Islet precursor cell (in vitro differentiated cells): ENCODE measurements at places on chromosomes 12 and 14.

DNA sequence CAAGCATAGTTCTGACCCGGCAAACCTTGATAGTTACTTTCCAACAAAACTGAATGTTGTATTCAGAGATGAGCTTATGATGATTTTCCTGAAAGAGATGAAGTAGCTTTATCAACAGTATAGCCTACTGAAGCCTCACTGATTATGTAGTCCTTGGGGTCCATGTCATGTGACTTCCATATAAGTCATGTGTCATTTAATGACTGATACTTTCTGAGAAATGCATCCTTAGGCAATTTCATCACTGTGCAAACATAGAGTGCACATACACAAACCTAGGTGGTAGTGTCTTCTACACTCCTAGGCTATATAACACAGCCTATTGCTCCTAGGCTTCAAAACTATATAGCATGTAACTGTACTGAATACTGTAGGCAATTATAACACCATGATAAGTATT lies 28.5 kb upstream of the TUBA1C start:
- no peak for DNase-seq

DNA sequence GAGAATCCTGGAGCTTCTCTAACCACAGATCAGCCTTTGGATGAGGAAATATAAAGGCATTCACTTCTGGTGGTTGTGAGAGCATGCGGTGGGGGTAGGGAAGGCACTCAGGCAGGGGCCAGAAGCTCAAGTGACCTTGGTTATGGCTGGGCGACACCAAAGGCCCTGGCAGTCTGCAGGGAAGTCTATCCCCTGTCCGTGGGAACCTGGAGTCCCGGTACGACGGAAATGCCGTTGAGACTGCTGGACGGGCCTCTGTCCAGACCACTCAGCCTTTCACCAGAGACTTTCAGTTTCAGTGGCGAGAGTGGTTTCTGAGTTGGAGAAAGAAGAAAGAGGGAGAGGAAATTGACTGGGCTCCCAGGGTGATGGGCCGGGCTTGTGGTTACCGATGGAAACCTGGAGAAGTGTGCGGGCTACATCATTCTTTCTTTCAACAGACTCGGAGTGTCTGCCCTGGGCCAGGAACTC lies 20.9 kb downstream of the ISCA2 start:
- DNase-seq: peak; percentile 69

- no peak for DNase-seq
Observed at GRCh38 chr12:93089805-93090569, 160.9 kb upstream of the EEA1 start.

DNA sequence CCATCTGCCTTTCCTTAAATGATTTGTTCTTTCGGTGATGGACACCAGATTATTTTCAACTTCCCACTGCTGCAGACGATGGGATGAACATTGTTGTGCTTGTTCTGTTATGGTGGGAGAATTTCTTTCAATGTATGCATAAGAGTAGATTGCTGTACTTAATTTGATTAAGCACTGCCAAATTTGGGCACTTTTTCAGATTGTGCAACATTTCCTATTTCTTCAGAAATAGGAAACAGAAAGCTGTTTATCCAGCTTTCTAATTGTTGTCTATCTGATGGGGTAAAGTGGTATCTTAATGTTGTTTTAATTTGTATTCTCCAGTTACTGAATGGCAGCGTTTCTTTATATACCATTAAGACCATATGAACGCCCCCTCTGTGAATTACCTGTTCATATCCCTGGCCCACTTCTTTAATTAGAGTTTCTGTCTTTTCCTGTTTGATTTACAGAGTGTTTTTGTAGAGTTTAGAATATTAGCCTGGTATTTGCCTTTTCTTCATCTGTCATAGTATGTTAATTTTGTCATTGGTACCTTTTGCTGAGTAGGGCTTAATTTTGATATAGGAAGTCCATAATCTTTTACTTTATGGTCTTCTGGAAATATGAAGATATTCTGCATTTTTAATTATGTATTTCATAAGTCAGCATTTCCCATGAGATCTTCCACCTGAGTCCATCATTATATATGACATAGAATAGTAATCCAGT lies 59.6 kb downstream of the DIP2B start:
- no peak for DNase-seq

DNA sequence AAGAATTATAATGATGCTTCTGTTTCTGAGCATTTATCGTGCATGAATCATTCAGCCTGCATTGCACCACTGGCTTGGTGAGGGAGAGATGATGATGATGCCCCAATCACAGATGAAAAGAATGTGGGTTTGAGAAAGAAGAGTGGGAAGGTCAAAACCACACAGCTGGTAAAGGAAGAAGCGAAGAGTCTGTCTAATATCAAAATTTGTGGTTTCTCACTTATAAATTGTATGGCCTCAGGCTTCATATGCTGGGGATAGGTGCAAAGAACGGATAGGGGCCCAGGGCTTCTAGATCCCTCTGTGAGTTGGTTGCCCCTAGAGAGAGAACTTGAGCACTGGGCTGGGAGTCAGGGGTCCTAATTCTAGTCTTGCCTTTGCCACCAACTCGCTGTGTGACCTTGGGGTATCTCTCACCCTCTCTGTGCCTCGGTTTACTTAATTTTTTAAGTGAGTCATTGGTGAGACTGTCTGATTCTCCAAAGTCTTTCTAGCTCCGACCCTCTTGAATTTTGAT lies 2.2 kb downstream of the OASL start:
- no peak for DNase-seq

DNA sequence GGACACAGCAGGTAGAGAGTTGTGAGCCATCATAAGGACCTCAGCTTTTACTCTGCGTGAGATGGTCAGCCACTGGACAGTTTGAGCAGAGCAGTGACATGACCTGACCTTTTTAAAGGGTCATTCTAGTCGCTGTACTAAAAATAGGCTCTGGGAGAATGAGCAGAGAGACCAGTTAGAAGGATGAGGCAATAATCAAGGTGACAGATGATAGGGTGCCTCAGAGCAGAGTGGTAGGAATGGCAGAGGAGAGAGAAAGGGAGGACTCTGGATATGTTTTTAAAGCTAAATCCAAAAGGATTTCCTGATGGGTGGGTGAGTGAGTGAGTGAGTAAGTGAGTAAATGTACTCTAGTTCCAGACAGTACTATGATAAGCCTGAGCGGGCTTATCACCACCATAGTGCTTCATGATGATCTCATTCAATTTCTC lies 83.6 kb upstream of the ARHGAP5 start:
- DNase-seq: no peak
